Aorta (tissue), 5 donors: ENCODE measurements at places on chromosomes 4 and X.

DNA sequence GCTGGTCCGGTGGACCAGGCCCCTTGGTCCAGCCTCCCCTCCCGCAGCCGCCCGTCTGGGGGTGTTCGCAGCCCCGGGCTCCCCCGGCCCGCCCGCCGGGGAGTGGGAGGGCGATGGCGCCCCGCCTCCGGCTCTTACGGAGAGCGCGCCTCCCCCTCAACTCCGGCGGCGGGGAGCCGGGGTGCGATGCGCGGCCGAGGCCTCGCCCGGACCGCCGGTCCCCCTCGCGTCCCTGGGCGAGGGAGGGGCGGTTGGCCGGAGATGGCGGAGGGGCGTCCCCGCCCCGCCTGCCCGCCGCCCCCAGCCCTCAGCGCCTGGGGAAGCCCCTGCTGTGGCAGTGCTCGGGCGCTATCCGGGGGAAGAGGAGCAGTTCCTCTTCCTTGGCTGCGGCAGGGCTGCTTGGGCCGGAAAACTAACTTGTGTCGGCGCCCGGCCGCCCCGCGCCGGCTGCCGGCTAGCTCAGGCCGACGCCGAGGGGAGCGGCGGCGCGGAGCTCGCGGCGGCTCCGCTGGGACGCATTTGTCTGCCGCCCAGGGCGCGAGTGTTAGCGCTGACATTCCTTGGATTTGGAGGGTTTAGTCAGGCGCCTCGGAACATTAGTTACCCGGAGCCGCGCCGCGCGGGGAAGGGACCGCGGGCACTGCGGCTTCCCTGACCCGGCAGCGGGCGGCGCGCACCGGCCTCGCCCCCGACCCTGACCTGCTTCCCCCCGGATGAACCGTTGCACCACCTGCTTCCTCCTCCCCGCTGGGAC is 994 bp downstream of the GALNT7 start:
- peak; percentile 87 for DNase-seq

GRCh38 chrX:134171661-134172587 is 65.1 kb upstream of the CCDC160 start:
- peak; percentile 50 for DNase-seq

GRCh38 chr4:166153548-166153947 is 280.5 kb downstream of the TLL1 start:
- no peak for DNase-seq

DNA sequence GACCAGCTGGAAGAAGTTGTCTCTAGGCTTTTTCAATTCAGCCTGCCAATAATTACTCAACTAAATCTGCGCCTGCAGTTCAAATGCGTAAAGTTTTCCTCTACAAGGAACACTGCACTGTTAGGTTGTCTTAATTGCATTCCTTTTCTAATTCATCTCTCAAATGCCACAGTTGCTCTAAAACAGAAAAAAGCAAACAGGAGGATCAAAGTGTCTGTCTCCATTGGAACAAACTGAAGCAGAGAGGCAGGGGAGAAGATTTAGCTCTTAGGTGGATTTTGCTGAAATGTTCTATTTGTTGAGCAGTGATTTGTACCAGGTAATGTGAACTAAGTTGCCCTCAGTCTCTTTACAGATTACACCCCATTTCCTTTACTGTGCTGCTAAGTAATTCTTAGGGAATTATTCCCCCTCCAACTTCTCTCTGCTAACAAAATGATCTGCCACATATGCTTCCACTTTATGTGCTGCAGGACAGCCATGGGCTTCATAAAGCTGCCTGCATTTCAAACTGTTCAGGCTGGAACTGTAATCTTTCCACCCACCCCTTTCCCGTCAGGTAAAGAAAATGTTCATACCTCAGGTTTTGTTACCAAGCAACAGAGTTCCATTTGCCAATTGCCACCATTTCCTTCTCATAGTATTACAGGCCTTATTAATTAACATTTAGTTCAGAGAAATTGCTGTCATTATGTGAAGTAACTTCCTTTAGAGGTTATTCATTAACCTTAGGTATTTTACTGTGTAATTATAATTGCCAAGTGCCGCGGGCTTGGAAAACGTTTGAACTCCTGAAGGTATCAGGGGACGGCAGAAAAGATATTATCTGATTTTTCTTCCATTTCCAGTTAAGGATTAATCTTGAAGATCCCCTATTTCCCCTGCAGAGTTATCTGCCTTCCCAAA is 149.3 kb downstream of the SPRY1 start:
- no peak for DNase-seq

DNA sequence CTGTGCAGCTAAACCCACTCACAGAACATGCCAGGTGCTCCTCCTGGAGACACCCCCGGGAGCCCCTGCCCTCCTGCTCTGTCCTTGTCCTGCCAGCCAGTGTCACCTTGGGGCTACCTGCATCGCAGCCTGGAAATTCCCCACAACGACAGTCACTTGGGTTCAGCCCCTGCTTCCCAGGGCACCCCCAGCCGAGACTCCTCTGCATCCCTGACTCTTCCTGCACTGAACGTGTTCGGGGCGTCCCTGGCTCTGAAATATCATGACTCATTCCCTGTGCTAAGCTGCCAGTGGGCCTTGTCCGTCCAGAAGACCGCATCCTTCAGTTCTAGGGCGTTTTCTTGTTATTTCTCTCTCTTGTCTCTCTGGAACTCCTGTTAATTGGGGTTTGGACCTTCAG is 5.8 kb downstream of the CFAP99 start:
- DNase-seq = no peak
